ENCODE measurements at places on chromosomes 11 and 22. TPM values are rescaled to one million over a fixed set of nuclear protein-coding genes. Genes with fewer than 3 reads are reported as not detected.

GRCh38 chr11:18352581-18352980, 30.2 kb downstream of the GTF2H1 start:
- DNase-seq: no peak

- DNase-seq: peak; percentile 46
Measured at GRCh38 chr11:69912911-69913451, 93.8 kb upstream of the FGF3 start.

DNA sequence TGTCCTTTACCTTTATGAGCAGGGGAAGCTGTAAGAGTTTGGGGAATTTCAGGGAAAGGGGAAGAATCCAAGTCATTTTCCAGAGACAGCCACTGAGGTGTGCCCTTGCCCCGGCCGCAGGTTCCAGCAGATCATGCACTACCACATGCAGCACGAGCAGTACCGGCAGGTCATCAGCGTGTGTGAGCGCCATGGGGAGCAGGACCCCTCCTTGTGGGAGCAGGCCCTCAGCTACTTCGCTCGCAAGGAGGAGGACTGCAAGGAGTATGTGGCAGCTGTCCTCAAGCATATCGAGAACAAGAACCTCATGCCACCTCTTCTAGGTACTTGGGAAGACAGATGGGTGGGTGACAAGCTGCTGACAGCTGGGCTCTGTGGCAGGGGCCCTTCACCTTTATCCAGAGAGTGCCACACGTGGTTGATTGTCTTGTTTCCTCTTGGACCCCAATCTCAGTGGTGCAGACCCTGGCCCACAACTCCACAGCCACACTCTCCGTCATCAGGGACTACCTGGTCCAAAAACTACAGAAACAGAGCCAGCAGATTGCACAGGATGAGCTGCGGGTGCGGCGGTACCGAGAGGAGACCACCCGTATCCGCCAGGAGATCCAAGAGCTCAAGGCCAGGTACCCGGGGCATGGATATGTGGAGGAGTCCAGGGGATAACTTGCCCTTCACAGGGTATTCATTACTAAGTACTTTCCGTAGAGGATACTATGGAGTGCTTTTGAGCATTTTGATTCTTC, 5.8 kb upstream of the HMBS start:
- DNase-seq: no peak

DNA sequence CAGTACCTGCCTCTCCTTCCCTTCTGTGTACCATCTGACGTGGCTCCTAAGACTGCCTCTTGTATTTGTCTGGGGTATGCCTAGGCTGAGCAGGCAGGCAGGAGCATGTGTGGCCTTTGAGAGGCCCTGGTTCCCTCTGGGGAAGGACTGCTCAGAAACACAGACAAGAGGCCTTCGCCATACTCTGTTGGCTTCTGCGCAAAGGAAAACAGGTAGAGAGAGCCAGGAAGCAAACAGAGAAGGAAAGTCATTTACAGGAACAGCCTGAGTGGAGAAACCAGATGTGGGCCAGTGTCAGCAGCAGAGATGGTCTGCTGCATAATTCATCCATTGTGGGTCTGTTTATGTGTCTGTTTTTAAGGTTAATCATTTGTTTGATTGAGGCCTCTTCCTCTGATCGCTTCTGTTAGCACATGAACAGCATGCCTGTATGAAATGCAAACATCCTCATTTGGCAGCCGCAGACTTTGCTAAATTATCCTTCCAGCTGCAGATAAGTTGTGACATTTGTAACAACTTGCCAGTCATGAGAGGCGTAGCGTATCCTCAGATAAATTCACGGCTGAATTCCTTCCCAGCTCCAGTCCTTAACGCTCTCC, 119.4 kb downstream of the GALNT18 start:
- no peak for DNase-seq

Gene IL10RA
- 7.2 TPM for total RNA-seq

GRCh38 chr11:111766834-111767142, 599 bp upstream of the PPP2R1B start:
- DNase-seq: no peak

DNA sequence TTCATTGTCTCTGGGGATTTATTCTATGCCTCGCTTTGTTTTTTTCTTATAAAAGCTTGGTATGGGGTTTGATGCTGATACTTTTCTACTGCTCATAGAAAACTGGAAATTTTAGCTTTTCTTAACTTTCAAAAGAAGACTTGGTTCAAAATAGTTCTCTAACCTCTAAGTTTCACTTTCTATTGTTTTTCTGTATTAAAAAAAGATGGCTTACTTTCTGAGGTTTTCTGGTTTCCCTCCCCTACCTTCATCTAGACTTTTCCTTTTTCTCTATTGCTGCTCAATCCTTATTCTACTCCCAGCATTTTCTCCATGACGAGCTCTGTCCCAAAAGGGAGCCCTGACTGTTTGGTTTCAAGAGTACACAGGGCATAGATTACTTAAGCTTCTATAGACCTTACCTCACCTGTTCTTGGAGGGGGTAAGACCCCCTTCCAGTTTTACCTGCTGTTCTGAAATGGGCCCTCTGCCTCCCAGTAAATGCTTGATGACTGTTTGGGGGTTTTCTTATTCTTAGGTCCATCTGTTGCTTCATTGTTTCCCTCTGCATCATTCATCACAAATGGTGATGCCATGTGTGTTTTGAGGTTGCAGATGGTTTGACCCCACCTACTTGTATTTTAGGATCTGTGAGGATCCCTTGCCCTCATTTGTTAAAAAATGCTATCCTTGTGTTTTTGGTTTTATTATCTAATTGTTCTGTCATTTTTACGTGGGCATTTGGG, 29.5 kb downstream of the DNHD1 start:
- no peak for DNase-seq

- no peak for DNase-seq
Measured at GRCh38 chr11:110909336-110909735, 197.1 kb upstream of the ARHGAP20 start.

DNA sequence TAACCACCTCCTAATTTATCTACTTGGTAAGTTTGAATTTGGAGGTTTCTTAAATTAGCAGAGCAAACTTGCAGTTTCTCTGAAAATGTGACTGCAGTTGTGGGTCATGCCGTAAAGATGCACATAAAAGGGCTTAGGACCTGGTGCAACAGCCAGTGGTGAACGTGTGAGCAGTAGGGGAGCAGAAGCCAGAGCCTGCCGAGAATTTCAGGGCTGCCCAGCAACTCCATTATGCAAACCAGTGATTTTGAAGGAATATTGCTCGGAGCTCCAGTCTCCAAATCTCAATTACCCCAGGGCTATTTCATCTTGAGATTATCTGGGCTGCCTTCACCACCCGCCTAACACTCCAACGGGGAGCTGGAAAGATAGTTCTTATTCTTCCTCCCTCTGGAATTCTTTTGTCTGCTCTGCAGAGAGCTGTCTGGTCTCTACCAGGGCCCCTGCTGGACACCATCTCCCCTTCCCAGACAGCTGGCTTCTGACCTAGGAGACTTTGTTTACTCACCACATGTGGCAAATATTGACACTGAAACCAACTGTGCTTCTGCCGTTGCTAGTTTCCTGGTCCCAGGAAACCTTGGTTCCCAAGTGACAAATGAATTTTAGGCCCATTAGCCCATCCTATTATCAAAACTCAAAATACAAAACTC, 93.9 kb downstream of the DSCAML1 start:
- no peak for DNase-seq

- no peak for DNase-seq
Measured at GRCh38 chr11:35933320-35933871, 10.5 kb upstream of the LDLRAD3 start.

Gene RAD9A
- 24.6 TPM for total RNA-seq

GRCh38 chr11:536841-537621, at the start of gene LRRC56:
LRRC56 (plus strand) TSS chr11:537527; CDS start chr11:540685, 3,158 bp downstream.
- DNase-seq: peak; percentile 90

Gene CATSPER1
- total RNA-seq: not detected

GRCh38 chr11:99505316-99505715, 484.6 kb downstream of the CNTN5 start:
- DNase-seq: no peak

Gene ENTHD1
- not detected for total RNA-seq

DNA sequence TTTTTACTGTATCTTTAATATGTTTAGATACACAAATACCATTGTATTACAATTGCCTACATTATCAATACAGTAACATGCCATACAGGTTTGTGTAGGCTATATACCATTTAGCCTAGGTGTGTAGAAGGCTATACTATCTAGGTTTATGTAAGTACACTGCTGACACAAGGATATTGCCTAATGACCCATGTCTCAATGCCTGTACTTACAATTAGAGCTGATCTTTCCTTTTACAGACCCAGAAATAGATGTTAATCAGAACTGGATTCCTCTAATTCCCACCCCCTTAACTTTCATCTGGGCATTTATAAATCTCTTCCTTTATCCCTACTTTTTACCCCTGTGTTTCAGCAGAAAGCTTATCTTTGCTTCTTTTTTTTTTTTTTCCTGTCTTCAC, 229.5 kb downstream of the METTL15 start:
- no peak for DNase-seq

DNA sequence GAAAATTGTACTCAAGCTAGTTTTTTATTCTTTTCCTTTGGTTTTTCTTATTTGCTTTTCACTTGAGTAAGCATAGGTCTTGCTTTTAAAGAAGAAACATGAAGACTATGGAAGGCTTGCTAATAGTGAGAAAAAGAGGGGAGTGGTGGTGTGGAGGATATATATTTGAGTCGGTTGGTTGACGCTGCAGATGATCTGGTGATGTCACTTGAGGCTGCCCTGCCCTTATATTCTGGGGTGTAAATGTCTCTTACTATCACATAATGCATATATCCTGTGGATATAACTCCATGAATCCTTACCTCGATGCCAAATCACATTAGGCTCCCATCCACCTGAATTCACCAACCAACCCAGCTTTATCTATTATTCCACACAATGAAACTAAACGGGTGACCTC, 2.9 kb downstream of the GRIA4 start:
- DNase-seq: no peak
